ENCODE measurements at places on chromosomes 5 and 9.
A peak's percentile ranks its signal among the peaks of the same experiment; 100 is the strongest.

- DNase-seq: peak; percentile 69
Measured at GRCh38 chr9:130239741-130240241, 25.8 kb upstream of the HMCN2 start.

DNA sequence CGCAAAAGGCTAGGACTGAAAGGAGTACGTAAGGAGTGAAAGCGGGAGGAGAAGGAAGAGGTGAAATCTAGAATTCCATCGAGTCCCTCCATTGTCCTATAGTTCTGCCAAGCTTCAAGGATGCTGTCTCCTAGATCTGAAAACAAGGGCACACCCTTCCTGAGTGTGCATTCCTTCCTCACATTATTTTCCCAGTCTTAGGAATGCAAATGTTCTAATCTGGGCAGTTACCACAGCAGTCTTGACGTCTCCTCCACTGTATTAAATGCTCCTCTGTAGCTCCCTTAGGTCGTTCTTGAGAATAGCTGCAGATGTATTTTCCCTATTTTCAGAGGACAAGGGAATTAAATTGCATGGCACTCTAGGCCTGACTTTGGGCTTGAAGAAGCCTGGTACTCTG lies 127.6 kb downstream of the SLIT3 start:
- no peak for DNase-seq

DNA sequence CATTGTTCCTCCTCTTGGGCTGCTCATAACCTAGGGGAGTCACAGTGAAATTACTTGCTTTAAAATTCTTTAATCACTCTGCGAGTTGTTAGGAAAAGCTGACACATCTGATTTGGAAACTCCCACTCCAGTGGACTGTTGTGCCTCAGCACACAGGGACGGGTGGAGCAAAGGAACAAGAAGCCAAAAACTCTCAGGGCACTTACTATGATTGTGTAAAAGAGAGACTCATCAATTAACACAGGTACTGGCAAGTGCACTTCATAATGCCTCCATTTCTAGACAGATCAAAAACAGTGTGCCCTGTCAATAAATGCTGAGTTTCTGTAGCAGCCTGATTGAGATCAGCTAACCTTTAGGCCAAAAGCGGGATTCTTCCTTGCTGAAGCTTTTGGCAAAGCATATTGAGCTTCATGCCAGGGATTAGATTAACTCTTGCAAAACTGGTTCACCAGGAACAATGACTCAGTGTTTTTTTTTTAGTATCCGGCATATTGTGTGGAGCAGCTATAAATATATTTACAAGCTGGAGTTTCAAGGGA lies 55.9 kb downstream of the TMC1 start:
- DNase-seq: no peak

DNA sequence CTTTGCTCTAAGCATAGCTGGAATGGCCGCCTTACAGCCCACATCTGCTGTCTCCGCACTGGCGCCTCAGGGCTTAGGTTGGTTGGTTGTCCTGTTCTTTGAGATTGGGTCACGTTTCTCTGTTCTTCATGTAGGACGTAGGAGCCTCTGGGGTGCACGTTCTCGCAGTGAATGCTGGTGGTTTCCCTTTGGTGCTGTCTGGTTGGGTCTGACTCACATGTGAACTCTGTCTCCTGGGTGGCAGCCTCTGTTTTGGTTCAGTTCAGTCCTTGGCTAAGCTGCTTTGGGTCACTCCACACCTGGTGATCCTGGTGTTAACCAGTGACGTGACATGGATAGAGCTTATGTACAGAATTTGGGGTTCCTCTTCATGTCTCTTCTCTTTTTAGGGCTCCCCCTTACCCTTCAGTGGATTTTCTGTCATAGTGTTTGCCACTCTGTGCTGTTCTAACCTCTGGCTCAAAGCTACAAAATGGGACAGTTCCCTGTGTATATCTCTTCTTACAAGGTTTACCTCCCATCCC lies 12.6 kb upstream of the LPCAT1 start:
- peak; percentile 90 for DNase-seq

DNA sequence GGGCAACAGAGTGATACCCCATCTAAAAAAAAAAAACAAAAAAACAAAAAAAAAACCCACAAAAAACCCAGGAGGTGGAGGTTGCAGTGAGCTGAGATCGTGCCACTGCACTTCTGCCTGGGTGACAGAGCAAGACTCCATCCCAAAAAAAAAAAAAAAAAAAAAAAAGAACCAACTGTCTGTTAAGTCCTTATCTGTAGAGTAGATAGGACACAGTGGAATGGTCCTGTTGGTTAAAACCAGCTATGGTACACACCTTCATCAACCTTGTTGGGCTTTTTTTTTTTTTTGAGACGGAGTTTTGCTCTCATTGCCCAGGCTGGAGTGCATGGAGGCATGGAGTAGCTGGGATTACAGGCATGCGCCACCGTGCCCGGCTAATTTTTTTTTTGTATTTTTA lies 12.2 kb downstream of the SLC25A25 start:
- DNase-seq: no peak

DNA sequence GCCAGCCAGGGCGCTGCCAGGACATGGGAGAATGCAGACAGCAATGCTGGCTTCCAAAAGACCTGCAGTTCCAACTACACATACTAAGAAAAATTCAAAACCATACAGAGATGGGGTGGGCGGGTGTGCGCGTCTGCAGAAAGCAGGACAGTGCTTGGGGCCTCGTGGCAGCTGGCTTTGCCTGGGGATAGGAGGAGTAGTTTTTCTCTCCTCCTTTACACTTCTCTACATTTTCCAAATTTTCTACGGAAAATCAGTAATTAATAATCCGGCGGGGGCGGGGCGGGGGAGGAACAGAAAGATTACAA lies 43.6 kb upstream of the SARDH start:
- no peak for DNase-seq

DNA sequence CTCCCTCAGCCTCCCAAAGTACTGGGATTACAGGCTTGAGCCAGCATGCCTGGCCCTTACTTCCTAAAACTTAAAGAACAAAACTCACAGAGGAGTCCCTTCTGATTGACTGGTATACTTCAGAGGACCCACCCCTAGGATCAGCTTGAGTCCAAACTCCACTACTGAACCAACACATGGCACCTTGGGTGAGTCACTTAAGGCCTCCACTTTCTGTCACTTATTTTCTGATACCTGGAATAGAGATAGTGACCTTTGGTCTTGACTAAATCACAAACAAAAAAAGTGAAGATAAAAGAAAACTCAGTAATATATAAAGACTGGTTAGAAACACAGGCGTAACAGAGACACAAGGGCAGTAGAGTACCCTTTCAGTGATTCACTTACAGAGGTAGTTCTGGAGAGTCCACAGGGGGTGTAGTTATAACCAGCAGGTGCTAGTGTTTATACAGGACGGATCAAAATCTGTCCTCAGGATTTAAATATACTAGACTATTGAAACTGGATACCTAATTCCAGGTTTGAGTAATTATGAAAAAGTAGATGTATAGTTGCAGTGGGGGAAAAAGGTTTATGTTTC lies 274.3 kb upstream of the ANKRD55 start:
- no peak for DNase-seq

- no peak for DNase-seq
Measured at GRCh38 chr5:170276140-170276539, 21.4 kb downstream of the LCP2 start.

DNA sequence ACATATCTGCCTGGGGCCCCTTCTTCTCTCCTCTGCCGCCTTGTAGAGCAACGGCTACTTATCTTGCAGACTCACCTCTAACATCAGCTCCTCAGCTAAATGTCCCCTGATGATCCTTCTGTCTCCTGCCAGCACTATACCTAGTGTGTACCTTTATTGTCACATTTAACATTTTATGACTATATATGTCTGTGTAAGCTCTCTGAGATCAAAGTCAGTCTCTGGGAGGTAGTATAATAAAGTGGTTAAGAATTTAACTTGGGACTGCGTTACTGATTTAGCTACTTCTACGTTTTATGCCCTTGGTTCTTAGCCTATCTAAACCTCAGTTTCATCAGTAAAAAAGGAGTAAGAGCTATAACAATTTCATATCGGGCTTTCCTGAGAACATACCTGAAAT lies 2.2 kb downstream of the TMED7 start:
- no peak for DNase-seq

DNA sequence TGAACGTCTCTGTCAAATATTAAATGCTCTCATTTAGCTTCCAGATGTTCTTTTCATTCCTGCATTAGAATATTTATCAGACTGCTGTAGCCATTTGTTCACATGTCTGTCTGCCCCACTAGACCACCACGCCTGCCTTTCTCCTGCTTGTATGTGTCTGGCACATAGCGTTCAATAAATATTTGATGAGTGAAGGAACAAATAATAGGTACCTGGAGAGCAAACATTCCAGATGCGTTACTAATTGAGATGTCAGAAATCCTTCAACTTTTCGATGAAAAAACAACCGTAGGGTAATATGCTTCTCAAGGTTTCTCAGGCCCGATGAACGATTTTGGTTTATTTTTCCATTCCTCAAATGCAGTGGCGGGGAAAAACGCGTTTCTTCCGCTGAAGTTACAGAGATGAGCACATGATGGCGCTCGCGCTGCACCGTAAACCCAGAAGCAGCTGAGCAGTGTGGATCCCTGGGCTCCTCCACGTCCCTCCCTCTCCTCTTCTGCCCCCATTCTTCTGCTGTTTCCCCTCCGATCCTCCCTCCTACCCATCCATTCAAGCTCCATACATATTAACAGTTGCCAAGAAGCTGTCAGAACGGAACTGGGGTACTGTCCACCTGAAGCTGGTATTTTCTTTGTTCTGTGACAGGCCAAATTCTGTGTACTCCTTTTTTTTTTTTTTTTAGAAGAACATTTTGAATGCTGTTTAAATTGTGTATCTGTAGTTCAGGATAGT lies 245.4 kb downstream of the MPDZ start:
- DNase-seq: peak; percentile 40

GRCh38 chr5:161676103-161676502 lies 9.4 kb upstream of the GABRA6 start:
- peak; percentile 30 for DNase-seq

All from GM12865 (cell line).